ENCODE measurements at places on chromosomes 16 and 17.

GRCh38 chr17:73064084-73064938, 28.2 kb downstream of the SLC39A11 start:
- no peak for DNase-seq

GRCh38 chr16:74888232-74888862, 96.6 kb downstream of the WDR59 start:
- no peak for DNase-seq

DNA sequence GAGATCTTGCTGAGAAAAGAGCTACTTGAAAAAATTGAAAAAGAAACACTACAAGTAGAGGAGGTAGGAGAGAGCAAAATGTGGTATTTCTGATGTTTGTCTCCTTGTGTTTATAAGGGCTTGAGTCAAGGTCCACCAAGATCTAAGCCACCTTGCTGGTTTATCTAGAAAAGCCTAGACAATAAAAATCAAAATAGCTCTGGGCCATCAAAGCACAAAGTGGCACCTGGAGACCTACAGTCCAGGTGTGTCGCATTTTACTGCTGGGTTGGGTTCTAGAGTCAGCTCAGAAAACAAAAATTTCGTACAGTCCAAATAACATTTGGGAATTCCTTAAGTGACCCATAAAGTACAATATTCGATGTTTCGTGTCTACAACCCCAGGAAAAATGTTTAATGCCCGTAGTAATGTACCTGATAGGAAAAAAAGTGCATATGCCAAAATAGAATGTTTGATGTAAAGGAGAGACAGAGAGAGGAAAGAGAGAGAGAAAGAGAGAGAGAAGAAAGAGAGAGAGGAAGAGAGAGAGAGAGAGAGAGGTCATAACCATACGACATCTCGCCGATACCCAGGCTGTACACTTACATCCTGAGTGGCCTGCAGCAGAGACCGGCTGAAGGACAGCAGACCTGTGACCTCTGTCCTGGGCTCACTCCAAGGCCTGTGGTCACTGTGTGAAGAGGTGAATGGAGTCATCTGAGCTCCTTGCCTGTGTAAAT, 27.1 kb downstream of the PRSS54 start:
- no peak for DNase-seq

GRCh38 chr17:75147878-75148546, 6.3 kb downstream of the JPT1 start:
- no peak for DNase-seq

- no peak for DNase-seq
Observed at GRCh38 chr17:15031975-15032374, 233.2 kb downstream of the PMP22 start.

- no peak for DNase-seq
Observed at GRCh38 chr17:28684963-28685362, 23.0 kb downstream of the SUPT6H start.
